ENCODE measurements at places on chromosomes 5 and 9.

DNA sequence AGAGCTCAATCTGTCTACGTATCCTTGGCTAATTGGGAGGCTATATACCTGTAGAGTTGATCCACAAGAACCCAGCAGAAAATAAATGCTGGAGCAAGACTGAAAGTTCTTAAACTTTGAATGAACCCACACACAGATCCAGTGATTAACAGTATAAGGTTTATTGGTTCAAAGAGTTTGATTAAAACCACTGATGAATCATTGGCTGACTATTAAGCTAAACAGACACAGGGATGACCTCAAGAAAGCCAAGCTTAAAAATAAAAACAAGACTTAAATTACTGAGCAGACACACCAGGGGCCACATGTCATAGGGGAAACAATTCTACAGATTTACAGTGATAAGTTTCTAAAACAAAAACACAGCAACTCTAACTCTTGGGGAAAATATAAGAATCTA, 163.6 kb downstream of the SPATA31D1 start:
- DNase-seq, result no peak

- no peak for DNase-seq
Measured at GRCh38 chr5:2695200-2695891, 56.1 kb downstream of the IRX2 start.

- DNase-seq, result no peak
Measured at GRCh38 chr5:8156706-8157105, 287.8 kb downstream of the MTRR start.

DNA sequence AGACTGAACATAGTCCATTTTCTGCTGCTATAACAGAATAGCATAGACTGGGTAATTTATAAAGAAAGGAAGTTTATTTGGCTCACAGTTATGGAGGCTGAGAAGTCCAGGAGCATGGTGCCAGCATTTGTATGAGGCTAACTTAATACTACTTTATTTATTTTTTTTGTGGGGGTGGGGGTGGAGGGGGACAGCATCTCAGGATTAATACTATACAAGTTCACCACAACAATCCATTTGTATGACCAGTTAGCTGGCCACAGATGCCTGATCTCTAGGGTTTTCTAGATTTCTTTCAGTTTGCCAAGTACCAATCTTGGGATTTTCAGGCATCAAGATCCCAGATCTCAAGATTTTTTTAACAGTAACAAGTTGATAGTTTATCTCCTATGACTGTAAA, 20.3 kb downstream of the ANGPTL2 start:
- no peak for DNase-seq

- DNase-seq, result no peak
Measured at GRCh38 chr9:130561056-130561455, 18.3 kb upstream of the FUBP3 start.

DNA sequence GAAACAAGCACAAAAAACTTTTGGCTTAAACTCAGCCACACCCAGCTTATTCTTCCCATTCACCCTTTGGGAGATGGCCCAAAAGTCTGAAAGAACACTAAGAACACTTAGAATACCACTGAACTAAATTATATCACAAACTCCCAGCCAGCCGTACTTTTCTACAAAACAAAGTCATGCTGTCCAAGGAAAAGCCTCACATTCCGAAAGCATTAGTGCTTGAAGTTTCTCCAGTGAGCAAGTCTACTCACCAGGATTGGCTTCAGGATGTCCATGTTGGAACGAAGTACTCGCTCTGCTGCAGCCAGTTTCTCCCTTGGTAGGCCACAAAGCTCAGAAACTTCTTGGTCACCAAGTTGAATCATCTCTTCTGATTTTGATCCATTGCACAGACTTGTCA, 69.7 kb downstream of the ABCA1 start:
- no peak for DNase-seq

DNA sequence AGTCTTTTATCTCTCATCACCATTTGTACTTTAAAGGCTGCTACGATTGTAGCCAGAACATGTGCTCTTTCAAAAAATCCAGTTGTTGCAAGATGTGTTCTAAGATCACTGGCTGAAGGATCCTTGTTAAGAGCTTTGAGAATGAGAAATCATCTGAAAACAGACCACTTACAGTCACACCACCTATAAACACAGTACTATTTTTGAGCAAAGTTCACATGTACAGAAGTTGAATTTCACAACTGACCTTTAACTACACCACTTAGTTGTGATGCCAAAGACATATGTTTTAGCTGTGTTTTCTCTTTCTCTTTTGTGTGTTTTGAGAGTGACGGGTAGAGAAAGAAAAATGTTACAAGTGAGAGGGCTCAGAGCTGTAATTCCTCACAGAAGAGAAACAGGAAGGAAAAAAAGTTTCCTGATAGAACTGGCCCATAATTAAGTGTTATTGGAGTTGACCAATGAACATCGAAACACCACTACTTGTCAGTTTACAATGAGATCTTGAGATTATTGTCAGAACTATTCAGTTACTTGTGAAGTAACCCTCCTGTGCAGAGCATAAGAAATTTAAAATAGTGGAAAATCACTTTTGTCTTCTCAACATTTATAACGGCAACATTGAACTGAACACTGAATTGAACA, 245.4 kb downstream of the MLLT3 start:
- DNase-seq, result no peak

- no peak for DNase-seq
Measured at GRCh38 chr5:131355971-131356528, 92.2 kb downstream of the CDC42SE2 start.

GRCh38 chr5:57174128-57174889, 450 bp downstream of the GPBP1 start:
- peak; percentile 15 for DNase-seq

GRCh38 chr9:76927540-76928240, 21.8 kb upstream of the PRUNE2 start:
- DNase-seq, result no peak

- no peak for DNase-seq
Measured at GRCh38 chr5:80174790-80175189, 81.1 kb downstream of the SERINC5 start.

DNA sequence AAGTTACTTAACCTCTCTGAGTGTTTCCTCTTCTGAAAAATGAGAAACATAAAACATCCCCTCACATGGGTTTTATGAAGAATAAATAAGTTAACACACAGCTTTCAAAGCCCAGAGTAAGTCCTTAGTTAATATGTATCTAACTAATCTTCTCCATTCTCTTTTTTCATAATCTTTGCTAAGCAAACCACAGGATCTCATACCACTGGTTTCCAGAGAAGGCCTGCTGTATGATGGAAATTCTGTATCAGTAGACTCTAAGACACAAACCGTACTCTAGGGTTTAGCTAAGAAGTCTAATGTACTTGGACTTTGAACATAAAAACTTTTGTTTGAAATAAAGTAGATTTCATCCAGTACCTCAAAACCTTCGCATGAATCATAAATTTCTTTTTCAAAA, 307.9 kb downstream of the SPOCK1 start:
- DNase-seq, result no peak

- no peak for DNase-seq
Measured at GRCh38 chr5:179936976-179937681, 29.4 kb upstream of the TBC1D9B start.

Measured in activated gamma-delta T cell treated with anti-CD3 and anti-CD28 coated beads, Interleukin-2, amount 50 U/mL, for 16 hours (primary cell).